ENCODE measurements at places on chromosomes 5 and 9. TPM values are rescaled to one million over a fixed set of nuclear protein-coding genes. Genes with fewer than 3 reads are reported as not detected.

DNA sequence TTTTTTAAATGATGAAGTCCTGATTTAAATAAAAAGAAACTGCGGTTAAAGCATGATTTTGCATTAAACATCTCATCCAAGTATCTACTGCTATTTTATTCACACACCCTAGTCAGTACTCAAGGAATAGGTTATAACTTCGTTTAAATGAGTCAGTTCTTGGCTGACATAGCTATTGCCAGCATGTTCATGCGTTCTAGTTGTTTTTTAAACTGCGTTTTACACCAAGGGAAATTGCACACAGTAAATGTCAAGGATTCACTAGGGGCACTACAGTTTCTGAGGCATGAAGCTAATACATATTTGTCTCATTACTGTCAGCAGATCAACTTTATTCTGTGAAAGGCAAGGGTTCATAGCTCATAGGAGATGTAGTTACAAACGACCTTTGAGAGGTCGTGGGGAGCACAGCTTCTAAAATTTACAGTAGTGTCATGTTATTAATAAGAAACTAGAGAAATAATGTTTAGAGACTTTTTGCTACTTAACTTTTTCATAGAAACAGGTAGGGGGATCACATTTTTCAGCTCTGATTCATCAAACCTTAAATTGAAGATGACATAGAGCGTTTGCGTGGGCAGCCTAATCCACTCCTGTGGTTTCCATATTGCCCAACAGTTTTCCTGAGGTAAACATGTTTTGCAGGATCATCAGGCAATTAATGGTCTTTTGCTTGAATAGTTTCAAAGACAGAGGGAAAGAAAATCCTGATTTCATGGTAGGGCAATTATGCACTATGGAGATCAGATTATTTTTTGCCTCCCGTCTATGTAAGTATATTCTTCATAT is 2222.7 kb upstream of the WWC1 start:
- H3K4me1 ChIP-seq, result no peaks in the 10 kb centered on the region
- DNase-seq, result no peak
- no peak overlapping the region for H3K4me3 ChIP-seq

- H3K36me3 ChIP-seq, result no peaks in the 10 kb centered on the region
- H3K4me1 ChIP-seq, result no peaks in the 10 kb centered on the region
- no peaks in the 10 kb centered on the region for H3K27me3 ChIP-seq
- no peak overlapping the region for H3K4me3 ChIP-seq
- no peak for DNase-seq
- no peak overlapping the region for H3K27ac ChIP-seq
These were observed 114.9 kb upstream of the ADAMTS16 start for GRCh38 chr5:5025098-5025773.

Gene TLX3
- total RNA-seq, result not detected

GRCh38 chr9:17613758-17614157 is 34.9 kb downstream of the SH3GL2 start:
- H3K4me1 ChIP-seq, result no peaks in the 10 kb centered on the region
- no peak for DNase-seq
- H3K27ac ChIP-seq, result no peak overlapping the region
- no peak overlapping the region for H3K4me3 ChIP-seq
- H3K36me3 ChIP-seq, result no peaks in the 10 kb centered on the region

Gene CD274
- 36.7 TPM for total RNA-seq

GRCh38 chr9:134263596-134263995 is 62.7 kb upstream of the RXRA start:
- peaks cover 11% of the 10 kb centered on the region for H3K27me3 ChIP-seq
- no peak for DNase-seq
- no peaks in the 10 kb centered on the region for H3K4me1 ChIP-seq
- no peak overlapping the region for H3K4me3 ChIP-seq
- H3K27ac ChIP-seq, result no peak overlapping the region

- H3K27me3 ChIP-seq, result no peaks in the 10 kb centered on the region
- peak overlapping the region; percentile 15 for H3K4me3 ChIP-seq
- H3K27ac ChIP-seq, result peak overlapping the region; percentile 31
- H3K36me3 ChIP-seq, result peaks cover 51% of the 10 kb centered on the region
- DNase-seq, result no peak
- H3K4me1 ChIP-seq, result peaks cover 29% of the 10 kb centered on the region
These were observed 86.6 kb downstream of the EHMT1 start for GRCh38 chr9:137705443-137705863.

Gene TARS1
- 187 TPM for total RNA-seq

GRCh38 chr5:33563983-33564908 is 123.5 kb downstream of the TARS1 start:
- H3K4me1 ChIP-seq, result no peaks in the 10 kb centered on the region
- H3K4me3 ChIP-seq, result no peak overlapping the region
- H3K36me3 ChIP-seq, result no peaks in the 10 kb centered on the region
- DNase-seq, result no peak

Data from activated T-helper 2 cell treated with anti-CD3 and anti-CD28 coated beads, Interferon-gamma antibody, Interleukin-2, Interleukin-4, amounts not matched to agents 10 μg/mL and 5 μg/mL and 100 μg/mL, durations not matched to agents 14 hours and 24 hours and 36 hours (primary cell).